Frontal cortex (tissue), 4 donors: ENCODE measurements at places on chromosomes 3 and 15. TPM values are rescaled to one million over a fixed set of nuclear protein-coding genes. Genes with fewer than 3 reads are reported as not detected.

DNA sequence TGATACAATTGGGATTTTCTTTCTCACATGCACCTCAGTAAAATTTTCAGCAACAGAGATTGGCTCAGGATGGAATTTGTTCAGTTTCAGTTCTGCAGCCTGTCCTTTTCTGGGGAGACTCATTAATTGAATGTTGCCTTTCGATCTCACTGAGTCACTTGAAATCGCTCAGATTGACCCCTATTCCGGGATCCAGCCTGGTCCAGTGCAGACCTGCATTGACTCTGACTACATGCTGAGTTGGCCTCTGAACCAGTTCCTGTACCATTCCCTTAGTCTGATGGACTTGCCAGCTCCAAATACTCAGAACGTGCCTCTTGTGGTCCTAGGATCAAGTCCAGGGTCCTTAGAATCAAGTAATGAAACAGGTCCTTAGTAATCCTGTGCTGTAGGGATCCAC, 9.4 kb downstream of the IGF1R start:
- no peak for DNase-seq

PLA2G4E gene
- total RNA-seq, result not detected

DNA sequence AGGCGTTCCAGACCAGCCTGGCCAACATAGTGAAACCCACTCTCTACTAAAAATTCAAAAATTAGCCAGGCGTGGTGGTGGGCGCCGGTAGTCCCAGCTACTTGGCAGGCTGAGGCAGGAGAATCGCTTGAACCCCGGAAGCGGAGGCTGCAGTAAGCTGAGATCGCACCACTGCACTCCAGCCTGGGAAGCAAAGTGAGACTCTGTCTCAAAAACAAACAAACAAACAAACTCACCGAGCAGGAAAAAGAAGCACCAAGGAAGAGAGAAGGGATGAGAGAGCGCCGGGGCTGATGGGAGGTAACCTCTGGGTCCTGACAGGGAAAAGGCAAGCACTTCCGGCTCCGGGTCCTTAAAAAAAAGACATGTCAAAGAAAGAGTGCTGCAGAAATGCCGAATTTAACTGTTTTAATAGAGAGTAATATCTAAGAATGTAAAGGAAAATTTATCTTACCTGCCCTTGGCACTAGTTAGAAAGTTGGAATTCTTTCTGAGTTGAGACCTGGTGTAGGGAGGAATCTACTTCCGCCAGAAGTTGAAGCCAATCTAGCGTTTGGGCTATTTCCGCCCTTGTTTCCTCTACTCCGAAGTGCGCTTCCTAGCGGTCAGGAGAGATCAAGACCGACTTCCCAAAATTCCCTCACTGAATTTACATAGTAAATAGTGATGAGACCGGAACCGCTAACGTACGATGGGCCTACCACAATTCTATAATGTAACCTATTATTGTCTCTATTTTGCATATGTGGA, 29.1 kb downstream of the EFCAB12 start:
- peak; percentile 87 for DNase-seq

SPESP1 gene
- total RNA-seq, result 4.5 TPM

LAMB2 gene
- 30.2 TPM for total RNA-seq

ARGFX gene
- total RNA-seq, result not detected

GRCh38 chr3:98553021-98553563, 21.3 kb downstream of the GPR15 start:
- no peak for DNase-seq

- no peak for DNase-seq
These were observed 384.1 kb downstream of the CADM2 start for GRCh38 chr3:85342915-85343314.

DNA sequence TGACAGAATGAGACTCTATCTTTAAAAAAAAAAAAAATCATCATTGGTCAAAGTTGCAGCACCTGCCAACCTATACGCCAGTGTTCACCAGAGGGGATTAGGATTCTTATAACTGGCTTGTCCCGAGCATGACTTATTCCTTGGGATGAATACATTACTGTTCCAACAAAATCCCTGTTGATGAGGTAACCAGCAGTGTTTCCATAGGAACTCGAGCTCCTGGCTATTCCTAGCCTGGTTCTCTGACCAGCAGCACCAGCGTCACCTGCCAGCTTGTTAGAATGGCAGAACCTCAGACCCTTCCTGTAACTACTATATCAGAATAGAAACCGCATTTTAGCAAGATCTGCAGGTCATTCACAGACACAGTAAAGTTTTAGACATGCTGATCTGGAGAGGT, 364.4 kb downstream of the PTPRG start:
- no peak for DNase-seq
